ENCODE measurements at places on chromosomes 4 and X.

DNA sequence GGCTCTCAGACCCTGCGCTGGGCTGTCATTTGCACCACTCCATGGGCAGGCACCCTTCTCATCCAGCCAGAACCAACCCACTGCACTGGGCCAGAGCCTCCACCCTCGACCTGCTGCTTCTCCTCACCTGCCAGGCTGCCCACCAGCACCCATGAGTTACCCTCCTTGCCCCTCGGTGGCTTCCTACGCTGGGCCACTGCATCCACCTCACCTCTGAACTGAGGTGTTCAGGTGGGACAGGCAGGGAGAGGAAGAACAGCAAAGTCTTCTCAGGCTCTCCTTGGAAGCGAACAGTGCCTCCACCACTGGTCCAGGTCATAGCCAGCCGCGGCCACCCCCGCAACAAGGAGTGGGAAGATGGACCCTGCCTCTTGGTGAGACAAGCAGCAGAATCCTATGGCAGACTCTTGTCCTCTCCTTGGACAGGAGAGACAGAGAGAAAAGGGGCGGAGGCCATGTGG, 32.4 kb upstream of the HMX1 start:
- no peak for DNase-seq

GRCh38 chr4:34323549-34324320, 1920.6 kb downstream of the ARAP2 start:
- DNase-seq: peak; percentile 40

- DNase-seq: no peak
These were observed 34.5 kb downstream of the PALLD start for GRCh38 chr4:168531305-168531704.

GRCh38 chr4:124053872-124054538, 657.4 kb downstream of the SPRY1 start:
- DNase-seq: peak; percentile 75

DNA sequence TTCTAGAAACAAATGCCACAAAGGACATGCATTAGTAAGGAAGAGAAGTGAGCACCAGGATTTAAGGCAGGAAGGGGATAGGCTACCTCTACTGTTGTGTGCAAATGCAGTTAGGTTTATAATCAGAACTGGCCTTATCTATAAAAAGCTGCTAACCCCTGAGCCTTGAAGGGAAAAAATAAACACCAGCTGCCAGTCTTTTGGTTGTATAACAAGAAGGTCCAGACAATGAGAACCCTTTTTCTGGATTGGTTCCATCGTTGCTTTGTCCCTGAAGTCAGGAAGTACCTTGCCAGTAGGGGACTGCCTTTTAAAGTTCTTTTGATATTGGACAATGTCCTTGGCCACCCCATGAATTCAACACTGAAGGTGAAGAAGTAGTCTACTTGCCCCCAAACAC, 126.7 kb upstream of the OTUD4 start:
- no peak for DNase-seq

GRCh38 chrX:46903458-46904242, 8.6 kb upstream of the JADE3 start:
- DNase-seq: peak; percentile 67

DNA sequence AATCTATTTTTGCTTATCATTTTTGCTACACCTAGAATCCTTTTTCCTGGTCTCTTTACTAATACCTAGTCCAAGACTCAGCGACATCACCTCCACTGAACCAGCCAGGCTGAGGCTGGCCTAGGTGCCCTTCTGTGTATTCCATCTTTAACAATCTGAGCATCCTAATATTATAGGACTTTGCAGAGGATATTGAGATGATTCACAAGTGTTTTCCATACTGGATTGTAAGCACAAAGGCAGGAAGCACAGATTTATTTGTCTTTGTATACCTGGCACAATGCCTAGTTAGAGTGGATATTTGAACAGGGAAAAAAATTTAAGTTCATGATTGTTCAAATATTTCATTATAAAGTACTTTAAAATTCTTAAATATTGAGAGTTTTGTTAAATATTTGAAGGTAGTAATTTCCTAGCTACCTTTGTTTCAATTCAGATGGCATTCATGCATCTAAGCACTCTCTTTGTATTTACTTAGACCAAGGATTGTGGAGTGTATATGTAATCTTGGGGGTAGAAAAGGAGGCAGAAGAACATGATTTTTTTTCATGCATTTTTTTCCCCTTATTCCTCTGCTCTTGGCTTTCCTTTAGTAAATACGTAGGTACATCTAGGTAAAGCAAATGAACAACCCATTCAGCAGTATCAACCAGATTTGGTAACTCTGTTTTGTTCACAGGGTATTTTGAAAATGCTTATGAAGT, 18.4 kb downstream of the SMARCA5 start:
- no peak for DNase-seq

GRCh38 chr4:40280586-40280985, 54.5 kb upstream of the CHRNA9 start:
- no peak for DNase-seq

- no peak for DNase-seq
These were observed 118.2 kb upstream of the KLF8 start for GRCh38 chrX:56113785-56114436.

DNA sequence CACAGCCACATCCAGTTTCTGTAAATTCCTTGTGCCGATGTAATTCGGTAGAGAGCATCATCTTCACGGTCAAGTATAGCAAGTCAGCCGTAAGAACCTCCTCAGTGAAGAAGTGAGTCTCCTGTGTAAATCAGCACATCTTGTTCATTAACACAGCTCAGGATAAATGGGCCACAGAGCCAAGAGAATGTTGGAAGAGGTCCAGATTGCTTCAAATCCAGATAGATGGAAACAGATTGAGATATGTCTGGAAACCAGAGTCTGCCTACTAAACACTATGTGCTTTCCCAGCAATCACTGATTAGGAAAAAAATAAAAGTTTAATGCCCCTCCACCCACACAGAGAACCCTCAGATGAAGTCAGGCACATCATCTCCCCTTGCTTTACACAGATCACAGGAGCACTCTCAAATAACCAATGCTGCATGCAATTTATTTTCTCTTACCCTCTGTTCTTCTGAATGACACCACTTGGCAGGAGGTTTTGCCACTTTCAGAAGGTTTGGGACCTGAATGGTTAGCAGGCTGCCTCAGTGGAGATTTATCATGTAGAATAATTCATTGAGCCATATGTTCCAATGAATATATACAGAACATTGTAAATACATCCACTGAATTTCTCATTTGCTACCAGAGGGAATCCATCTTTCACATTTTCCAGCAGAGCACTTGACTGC, 357.7 kb downstream of the C4orf33 start:
- DNase-seq: no peak

GRCh38 chr4:26028793-26029567, 115.0 kb downstream of the SMIM20 start:
- DNase-seq: peak; percentile 66

DNA sequence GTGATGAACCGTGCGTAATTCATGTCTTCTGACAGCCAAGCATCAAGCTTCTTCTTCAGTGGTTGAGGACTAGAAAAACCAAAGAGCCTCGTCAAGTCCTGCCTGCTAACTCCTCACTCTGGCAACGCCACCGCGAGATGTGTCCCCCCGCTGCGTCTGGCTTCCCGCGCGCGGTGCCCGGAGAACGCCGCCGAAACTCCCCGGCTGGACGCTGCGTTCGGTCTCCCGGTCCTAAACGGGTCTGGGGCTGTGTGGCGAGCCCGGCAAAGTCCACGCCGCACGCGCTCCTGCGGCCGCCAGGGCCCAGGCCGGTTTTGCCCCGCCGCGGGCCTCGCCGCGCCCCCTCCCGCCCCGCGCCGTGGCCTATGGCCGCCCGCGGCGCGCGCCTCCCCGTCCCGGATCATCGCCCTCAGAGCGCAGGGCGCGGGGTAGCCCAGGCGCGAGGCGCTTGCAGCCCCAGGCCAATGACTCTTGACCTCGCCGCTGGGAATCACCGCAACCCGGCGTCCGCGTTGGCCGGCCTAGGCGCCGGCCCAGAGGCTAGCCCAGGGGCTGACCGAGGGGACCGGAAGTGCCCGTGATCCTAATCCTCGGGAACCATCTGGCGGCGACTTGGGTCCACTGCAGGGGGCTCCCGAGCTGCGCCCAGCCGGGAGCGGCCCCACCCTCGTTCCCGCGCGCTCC, at the start of gene AADAT:
AADAT (minus strand) TSS at position 289 of the 684 bp plus-strand sequence; CDS start at position 23, 266 bp downstream.
- peak; percentile 80 for DNase-seq

DNA sequence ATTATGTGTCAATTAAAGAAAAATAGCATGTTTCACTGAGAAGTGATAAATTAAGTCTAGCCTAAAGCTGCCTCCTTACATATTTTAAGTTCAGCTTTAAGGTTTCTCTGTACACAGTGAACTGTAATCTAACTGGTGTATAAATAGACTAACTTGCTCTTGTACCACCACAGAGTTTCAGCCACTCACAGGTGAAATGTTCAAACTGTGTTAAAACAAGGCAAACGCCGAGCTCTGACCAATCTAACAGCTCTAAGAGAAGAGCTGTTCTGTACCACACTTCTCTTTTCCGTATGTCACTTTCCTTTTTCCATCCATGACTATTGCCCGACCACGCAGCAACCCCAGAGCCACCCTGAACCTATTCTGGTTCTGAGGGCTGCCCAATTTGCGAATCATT, 64.5 kb downstream of the DCHS2 start:
- no peak for DNase-seq

GRCh38 chr4:107711831-107712230, 8.2 kb downstream of the PAPSS1 start:
- DNase-seq: no peak

All from fibroblast of upper back skin (primary cell).